Epithelial cell of prostate (primary cell): ENCODE measurements at places on chromosomes 5 and 9.

DNA sequence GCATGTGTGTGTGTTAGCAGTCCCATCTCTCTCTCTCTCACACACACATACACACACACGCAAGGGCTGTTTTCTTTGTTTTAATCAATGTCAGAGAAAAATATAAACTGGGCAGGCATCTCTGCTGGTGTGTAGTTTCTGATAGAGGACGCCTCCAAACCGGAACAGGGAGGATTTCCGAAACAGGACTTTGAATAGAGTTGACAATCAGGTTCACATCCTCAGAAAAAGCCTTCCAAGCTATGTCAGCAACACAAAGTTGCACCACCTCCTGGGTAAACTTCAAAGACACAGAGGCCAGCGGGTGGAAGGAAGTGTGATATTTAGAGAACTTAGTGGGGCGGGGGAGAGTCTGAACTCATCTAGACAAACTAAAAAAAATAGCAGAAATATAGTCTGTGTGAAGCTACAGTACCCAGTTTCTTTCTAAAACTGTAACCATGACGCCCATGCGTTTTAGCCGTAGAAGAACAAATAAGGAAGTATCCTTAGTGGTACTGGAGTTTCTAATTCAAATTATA lies 1.2 kb downstream of the ST8SIA4 start:
- DNase-seq, result no peak

GRCh38 chr5:103174147-103174546 lies 54.0 kb downstream of the PPIP5K2 start:
- no peak for DNase-seq

- DNase-seq, result no peak
Measured at GRCh38 chr5:180013678-180014077, 57.9 kb downstream of the RNF130 start.

GRCh38 chr5:73899055-73899454 lies 273.1 kb downstream of the ARHGEF28 start:
- no peak for DNase-seq

DNA sequence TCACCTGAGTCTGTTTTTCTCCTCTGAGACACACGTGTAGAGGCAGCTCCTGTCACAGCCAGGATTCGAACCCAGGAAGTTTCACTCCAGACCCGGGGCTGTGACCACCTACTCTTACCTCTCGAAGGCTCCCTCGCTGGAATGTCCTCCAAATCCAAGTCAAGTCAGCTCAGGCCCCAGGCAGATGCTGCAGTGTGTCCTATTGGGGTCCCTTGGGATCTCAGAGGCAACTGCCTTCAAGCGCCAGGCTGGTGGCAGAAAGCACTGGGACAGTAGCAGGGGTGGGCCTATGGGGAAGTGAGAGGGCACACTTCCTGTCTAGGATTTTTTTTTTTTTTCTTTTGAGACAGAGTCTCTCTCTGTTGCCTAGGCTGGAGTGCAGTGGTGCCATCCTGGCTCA lies 762 bp upstream of the ST6GALNAC4 start:
- no peak for DNase-seq

DNA sequence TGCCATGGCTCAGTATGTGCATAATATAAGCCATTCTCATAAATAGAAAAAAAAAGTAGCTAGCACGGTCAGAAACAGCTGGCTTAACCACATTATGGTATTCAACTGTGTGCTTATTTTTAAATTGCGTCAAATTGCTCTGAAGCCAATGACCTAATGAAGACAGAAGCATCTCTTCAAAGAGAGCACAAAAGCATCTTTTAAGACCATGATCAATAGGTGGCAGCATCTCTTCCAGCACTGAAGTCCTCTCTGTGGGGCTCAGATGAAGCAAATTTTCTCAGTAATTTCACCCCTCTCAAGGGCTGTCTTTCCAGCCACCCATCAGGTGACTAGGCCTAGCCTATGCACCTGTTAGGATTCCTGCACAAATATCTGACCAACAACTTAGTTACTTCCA lies 251.4 kb downstream of the GLIS3 start:
- DNase-seq, result no peak

GRCh38 chr9:99345451-99345850 lies 123.4 kb downstream of the SEC61B start:
- no peak for DNase-seq

- no peak for DNase-seq
Measured at GRCh38 chr5:139068494-139069151, 129.5 kb downstream of the SIL1 start.

DNA sequence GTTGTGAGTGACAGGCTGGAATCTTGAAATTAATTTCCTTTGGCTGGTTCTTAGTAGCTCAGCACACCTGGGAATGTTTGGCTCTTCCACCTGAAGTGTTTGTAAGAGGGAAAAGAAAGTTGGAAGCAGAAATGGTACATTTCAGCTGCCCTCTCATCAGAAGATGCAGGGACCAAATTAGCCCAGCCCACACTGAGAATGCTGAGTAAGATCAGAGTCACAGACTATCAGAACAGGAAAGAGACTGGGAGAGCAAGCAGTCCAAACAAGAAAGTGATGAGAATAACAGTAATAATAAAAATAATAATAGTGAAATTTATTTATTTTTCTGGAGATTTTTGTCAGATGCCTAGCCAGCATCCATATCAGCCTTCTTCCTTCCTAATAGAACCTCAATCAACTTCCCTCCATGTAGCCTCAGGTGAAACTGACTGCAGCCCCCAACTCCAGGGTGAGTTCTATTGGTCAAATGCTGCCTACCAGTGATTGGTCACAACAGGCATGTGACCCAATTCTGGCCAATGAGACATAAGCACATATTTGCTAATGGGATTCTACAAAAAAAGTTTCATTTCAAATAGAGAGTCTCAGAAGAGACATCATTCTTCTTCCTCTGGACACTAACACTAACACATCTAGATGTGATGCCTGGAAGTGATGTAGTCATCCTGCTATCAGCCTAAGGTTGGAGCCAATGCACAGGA lies 31.2 kb upstream of the ADRA1B start:
- no peak for DNase-seq

DNA sequence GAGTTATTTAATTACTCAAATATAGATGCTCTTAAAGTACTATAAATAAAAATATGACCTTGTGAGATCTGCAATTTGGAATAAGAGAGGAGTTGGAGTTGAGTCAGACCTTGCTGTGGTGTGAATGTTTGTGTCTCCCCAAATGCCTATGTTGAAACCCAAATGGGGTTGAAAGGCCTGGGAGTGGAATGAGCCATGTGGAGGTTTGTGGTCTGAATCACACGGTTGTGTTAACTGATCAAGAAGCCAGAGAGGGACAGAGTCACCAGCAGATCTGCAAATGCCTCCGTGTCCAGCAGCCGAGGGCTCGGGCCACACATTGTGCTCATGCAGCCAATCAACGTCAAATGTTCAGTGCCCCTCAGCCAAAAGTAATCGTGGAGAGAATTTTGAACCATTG lies 404.4 kb downstream of the ICE1 start:
- DNase-seq, result no peak

DNA sequence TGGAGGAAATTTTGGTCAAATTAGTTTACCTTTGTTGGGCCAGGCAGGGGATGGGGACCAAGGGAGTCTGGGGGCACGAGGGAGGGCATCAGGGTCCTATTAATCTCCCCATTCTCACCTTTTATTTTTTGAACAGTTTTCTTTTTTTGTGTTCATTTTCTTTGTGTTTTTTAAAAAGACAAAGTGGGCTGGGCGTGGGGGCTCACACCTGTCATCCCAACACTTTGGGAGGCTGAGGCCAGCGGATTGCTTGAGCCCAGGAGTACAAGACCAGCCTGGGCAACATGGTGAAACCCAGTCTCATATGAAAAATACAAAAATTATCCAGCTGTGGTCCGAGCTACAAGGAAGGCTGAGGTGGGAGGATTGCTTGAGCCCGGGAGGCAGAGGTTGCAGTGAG lies 103.7 kb downstream of the WNK2 start:
- DNase-seq, result no peak

GRCh38 chr5:155978850-155979249 lies 348.1 kb upstream of the SGCD start:
- DNase-seq, result no peak

DNA sequence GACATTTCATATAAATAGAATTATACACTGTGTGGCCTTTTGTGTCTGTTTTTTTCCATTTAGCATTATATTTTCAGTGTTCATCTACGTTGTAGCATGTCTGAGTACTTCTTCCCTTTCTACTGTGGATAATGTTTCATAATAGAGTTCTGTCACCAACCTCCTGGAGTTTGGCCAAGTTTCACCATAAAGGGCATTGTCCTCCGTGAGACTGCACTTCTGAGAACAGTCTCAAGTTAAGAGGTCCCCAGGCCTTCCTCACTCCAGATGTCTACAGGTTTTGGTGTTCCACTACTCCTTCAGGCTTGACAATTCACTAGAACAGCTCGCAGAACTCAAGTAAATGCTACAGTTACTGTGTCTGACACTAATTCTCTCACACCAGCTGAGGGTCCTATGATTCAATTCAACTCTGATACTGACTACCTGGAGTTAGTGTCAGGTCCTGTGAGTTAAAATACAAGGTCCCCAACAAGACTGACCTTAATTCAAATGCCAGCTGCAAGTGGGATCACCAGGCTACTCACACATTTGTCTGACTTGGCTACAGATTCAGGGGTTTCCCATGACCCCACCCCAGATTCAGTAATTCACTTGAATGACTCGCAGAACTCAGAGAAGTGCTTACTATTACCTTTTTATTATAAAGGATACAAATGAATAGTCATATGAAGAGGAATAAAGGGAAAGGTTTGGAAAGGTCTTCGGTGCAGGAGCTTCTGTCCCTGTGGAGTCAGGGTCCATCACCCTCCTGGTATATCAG lies 31.1 kb downstream of the SLC35A4 start:
- DNase-seq, result no peak

DNA sequence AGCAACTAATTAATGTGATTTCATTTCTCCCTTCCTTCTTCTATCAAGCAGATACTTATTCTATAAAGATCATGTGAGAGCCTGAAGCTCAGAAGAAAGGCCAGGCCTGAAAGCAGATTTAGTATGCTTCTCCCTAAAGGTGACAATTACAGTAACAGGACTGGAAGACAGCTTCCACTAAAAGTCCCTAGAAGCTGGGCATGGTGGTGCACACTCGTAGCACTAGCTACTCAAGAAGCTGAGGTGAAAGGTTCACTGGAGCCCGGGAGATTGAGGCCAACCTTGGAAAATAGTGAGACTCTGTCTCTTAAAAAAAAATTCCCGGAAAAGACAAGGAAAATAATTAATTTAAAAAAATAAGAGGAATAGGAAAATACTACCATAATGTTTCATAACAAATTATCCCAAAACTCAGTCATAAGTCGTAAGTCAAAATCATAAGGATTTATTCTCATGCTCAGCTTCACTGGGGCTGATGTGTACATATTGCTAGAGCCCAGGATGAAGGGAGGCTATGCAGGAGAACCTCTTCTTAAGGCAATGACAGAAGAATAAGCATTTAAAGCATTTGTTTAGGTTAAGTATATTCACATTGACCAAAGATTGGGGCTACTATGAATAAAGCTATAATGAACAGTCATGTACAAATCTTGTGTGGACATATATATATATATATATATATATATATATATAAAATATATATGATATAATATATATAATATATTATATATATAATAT lies 210.8 kb upstream of the SMARCA2 start:
- DNase-seq, result no peak

DNA sequence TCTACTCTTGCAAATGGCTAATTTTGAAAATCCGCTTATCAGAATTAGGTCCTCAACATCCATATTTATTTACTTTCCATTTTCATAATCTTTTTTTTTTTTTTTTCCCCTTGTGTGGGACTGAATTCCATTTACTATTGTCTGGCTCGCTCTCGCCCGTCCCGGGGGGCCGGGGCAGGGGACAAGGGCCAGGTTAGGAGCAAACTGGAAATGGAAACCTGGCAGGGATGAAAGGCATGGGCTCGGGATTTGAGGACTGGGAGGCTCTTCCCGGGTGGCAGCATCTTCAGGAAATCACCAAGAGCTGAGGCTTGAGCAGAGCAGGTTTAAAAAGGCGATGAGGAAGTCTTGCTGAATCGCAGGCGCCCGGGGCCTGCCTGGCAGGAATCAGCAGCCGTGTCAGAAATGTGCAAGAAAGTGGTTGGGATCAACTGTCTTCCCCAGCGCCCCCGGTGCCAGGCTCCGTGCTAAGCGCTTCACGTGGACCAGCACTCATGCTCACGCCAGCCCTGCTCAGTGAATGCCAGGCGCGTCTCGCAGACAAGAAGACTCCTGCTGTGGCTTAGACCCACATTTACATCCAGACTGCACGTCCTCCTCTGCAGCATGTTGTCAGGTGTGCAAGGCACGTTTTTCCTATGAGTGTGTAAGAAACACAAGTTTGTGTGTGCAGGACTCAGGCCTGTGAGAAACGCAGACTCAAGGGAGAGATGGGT lies 66.3 kb upstream of the UNC5A start:
- DNase-seq, result no peak

GRCh38 chr5:543351-543750 lies 19.1 kb upstream of the SLC9A3 start:
- no peak for DNase-seq

DNA sequence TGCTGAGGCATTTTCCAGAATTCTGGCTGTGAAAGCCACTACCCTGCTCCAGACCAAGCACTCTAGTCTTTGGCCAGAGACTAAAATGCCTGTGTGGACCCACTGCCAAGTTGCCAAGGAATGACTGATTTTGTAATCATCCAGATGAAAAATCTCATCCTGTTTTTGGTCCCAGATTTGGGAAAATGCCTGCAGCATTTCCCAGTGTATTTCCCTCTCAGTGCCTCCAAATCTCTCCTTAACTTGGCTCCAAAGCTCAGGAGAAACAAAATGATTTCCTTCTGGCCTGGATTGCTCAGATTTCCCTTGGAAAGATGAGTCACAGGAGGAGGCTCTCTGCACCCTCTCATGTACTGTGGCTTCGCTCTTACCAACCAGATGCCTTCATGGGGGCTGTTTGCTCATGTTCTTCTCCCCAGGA lies 335.2 kb upstream of the TARS1 start:
- DNase-seq, result no peak

DNA sequence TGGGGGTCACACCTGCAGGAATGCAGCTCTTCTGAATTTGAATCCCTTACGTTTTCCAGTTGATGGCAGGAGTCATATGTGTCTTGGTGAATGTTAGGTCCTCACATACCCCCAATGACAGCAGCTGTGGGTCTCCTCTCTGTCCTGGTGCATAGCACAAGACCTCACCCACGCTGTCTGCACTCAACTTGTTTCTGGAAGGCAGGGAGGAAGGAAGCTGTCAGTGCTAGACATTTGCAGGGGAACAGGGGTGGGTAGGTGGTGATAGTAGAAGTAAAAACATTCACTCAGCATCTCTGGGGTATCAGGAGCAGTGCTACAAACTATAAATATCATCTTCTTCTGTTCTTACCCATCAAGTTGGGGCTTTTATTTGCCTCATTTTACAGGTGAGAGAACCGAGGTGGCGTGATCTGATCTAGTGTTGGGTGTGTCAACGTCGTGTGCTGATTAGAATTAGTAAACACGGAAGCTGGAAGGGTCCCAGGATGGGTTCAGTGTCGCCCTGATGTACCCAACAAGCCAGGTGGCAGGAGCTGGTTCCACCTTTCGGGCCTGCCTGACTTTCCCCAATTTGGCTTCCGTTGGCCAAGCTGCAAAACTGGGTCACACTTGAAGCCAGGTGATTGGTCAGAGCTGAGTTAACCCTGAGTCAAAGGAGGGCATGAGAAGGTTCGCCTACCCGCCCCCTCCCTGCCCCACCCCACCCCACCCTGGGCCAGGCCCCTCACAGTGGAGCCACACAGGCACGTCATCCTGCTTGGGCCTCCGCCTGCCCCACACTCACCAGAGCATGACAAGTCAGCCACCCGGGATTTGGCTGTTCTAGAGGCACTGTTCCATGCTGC lies 15.8 kb downstream of the ERGIC1 start:
- no peak for DNase-seq
